ENCODE measurements at places on chromosomes 2 and 18.

DNA sequence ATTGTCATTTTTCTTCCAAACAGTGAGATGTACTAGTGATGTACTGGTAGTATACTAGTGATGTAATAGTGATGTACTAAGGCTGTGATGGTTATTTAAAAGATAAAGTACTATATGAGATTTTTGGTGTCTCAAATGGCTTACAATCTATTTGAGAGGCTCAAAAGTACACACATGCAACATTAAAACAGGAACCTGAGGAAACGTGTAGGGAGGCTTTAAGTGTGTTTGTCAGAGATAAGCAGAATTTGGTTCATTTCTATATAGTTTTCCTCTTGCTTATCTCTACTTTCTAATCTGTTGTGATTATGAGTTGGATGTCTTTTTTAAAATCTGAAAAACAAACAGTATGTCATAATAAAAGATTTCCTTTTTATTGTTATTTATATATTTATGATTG is 100.9 kb upstream of the SERTAD2 start:
- no peak for DNase-seq

DNA sequence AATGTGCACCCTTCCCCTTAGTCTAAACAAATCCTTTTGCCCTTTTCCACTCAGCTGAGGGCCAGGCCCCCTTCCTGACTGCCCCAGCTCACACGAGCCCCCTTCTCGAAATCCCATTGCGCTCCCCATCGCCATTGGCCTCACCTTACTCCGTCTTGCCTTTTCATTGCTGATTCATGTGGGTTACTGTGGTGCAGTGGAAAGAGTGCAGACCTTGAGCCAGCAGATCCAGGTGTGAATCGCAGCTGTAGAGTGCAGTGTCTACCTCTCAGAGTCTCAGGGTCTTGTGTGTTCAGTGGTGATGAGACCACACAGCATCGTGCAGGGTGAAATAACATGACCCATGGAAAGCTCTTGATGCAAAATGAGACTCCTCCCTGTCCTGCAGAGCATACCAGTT is 132.4 kb upstream of the APCDD1 start:
- no peak for DNase-seq

- peak; percentile 75 for DNase-seq
Measured at GRCh38 chr18:74082742-74083556, 64.7 kb downstream of the FBXO15 start.

DNA sequence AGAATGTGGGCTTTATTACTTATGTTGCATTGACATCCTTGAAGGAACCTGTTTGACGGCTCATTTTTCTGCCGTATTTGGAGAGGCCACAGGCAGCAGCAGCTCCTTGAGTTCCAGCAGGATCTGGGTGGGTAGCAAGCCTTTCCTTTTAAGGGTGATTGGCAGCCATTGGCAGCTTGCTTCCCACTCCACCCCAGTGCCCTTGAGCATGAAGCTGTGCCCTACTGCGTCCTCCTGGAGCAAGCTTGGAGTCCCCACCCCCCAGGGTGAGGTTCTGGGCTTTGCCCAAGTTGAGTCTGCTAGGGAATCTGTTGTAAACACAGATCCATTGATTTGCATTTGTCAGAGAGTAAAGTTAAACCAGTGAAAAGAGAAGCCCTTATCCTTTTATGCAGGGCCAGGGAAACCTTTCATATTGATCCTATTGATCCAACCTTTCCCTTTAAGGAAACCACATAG is 9.2 kb downstream of the ONECUT2 start:
- no peak for DNase-seq

DNA sequence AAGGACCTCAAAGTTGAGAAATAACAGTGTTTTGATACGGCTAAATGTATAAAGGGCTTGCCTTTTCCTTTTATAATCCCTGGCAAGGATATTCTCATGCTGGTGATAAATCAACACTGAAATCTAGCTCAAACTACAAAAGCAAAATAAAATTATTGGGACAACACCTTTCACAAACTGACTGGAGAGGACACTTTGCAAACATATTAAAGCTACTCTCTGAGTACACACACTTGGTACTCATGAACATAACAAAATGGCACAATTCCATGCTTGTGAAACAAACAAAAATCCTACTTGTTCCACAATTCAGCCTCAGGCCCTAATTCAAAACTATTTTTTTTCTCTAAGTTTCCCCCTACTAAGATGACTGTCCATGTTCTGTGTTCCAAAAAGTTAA is 305.8 kb downstream of the ETAA1 start:
- DNase-seq = no peak

GRCh38 chr2:36526226-36526625 is 71.7 kb downstream of the FEZ2 start:
- DNase-seq = no peak

DNA sequence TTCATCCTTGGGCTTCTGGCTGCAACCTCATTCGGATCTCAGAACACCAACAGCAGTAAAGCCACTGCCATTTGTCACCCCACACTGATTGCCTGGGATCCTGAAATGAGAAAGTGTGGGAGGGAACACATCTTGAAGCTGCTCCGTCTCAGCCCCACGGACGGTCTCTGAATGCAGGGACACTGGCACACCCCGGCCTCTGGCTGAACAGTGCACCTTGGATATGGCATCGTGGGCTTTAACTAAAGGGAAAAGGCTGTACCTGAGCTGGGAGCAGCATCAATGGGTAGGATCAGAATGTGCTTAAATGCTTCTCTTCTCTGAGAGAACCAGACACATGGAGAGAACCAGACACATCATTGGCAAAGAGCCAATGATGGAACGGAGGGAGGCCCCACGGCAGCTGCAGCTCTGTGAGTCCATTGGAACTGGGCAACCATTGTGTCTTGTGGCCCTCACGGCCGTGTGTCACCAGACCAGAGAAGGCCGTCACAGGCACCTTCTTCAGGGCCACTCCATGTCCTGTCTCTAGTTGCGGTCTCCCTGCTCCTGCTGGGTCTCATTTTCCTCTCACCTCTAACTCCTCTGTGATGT is 193.4 kb upstream of the MYT1L start:
- no peak for DNase-seq

GRCh38 chr18:68874361-68874760 is 76.5 kb downstream of the CCDC102B start:
- DNase-seq = no peak

DNA sequence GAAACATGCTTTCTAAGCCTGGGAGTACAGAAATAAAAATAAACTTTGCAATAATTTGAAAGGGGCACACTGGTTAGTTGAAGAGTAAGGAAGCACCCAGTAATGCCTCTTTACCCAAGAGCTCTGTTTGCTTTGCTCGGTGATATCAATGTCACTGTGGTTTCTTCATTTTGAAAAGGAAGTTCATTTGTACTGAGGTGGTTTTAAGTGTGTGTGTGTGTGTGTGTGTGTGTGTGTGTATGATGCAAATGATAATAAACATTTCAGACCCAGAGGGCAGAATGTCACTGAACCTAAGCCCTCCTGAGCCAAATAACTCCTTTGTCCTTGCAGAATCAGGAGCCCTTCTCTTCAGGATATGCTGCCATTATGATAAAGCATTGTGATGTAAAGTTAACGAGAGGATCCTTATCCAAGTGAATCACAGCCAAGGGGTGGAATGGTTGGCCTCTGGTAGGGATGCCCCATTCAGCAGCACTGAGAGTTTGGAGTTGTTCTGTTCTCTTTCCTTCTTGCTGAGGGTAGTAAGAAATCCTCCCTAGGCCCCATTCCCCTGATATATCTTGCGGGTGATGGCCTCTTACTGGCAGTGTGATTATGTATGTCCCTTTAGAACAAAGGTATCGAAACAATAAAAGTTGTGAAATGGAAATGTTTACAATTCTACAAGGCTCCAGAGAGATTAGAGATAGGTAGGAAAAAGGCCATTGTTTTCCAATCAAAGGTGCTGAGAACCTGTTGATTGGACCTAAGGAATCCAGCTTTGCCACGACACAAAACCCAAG is 7.6 kb downstream of the ITGA6 start:
- no peak for DNase-seq

- DNase-seq = no peak
Measured at GRCh38 chr2:979069-979928, 28.6 kb downstream of the SNTG2 start.

DNA sequence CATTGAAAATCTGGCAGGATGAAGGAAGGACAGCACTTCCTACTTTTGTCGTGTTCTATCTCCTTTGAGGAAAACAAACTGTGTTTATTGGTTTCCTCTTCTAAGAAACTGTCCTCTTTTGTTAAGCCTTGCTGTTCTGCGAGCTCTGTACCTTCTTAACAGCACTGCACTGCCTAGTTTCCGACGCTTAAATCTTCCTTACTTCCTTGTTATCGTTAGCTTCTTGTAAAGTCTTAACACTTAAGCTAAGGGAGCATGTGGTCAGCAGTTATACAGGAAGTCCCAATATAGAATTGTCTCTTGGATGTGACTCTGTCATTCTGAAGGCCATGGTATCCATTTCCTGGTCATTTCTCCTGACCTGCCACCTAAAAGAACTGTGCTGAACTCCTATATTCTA is 552.8 kb upstream of the NRP2 start:
- DNase-seq = no peak

DNA sequence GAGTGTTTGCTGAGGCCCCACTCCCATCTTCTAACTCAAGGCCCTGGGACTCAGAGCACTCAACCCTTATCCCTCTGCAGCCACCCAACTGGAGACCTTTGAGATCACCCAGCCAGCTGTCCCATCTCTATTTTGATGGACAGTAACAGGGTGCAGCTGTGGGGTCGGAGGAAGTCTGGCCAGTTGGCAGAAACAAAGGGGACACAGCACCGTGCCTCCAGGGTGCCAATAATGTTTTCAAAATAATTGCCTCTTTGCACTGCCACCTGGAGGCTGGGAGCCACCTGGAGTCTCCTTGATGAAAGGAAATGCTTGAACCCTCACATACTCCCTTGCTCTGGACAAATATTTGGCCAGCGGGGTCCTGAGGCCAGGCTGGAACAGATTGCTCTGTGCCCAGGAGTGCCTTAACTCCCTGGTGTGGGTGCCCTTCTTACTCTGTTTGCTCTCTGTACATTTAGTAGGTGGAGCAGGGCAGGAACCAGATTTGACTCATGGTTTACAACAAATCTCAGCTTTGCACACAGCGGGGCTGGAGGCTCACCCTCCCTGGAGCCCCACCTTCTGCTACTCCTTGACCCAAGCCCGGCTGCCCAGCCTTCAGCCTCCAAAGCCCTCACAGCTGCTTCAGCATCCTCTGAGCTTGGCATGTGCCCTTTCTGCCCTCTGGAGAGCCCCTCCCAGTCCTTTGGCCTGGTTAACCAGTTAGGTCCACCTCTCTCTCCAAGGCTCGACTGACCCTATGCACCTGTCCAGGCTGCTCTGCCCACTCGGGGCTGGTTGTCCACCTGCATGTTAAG is 17.2 kb downstream of the MAL start:
- DNase-seq = no peak

DNA sequence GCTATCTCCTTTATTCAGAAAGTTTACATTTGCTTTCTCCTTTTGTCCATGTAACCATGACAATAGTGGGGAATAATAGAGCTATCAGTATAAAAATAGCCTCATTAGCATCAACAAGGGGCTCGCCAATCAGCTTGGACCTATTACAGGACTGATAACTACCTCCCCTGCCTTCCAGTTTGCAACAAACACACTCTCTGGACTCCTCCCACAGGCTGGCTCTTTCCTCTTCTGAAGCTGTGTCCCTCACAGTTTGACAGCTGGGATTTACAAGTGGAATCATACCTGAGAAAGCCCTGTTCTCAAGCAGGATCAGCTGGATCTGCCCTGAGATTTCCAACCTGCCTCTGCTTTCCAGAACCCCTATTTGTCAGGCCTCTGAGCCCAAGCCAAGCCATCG is 162.5 kb downstream of the GRB14 start:
- DNase-seq = no peak

DNA sequence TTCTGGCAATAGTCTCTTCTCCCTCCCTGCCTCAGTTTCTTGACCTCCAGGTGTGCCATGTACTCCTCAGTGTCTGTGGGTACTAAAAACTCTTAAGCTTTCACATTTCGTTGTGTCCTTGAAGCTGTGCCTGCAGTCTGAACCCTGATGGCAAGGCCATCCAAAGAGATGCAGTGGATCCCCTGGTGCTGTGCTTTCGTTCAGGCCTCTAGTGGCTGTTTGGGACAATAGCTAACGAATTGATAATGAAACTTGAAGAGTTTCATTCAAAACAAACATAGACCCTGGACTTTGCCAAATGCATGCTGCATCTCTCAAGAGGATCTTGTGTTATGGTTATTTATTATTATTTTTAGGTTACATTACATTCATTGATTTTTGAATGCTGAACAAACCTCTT is 523.1 kb upstream of the FSIP2 start:
- DNase-seq = no peak

DNA sequence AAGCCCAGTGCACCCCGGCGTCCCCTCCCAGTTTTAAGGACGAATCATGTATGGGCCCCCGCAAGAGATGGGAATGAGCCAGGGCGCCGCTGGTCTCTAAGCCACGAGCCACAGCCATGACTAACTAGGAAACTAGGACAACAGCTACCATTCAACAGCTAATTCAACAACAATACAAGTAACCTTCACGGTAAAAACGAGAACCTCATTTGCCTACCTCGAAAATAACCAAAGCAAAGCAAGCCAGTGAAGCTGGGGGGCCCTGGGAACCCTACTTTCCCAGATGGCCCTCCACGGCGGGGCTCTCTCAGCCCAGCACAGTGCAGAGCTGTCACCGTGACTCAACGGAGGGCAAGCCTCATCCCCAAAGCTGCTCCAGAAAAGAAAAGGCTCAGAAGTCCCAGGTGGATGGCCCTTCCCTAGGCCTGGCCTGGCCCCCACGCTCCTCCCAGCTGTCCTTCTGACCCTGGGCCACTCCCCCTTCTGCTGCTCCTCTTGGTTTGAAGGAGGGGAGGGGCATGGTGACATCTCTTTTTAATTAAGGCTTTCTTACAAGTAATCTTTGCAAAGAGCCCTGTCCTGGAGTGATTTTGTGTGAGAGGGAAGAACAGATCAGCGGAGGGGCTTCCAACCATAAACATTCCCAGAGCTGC is 126.3 kb downstream of the HDAC4 start:
- no peak for DNase-seq

- no peak for DNase-seq
Measured at GRCh38 chr2:109364217-109364616, 235.2 kb downstream of the SH3RF3 start.

DNA sequence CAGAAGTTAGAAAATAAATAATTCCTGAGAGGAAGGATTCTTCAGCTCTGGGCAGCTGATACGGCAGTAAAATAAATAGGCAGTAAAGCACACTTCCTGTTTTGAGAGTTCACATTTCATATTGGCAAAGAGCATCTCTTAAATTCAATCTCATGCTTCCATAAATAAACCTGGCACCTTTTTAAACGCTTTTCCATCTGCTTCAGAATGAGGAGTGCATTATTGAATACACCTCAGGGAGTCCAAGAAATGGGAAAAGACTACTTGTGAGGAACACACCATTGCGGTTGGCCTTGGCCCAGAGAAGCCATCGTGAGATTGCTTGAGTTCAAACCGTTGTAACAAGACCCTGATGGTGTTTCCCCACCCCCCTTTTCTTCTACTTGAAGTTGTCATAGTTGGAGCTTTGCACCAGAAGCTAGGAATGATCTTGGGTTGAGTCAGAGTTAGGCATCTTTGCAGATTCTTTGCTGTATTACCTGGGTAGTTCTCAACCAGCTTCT is 123.9 kb downstream of the RDH14 start:
- no peak for DNase-seq

- DNase-seq = no peak
Measured at GRCh38 chr2:224849264-224849663, 133.1 kb upstream of the CCDC195 start.

GRCh38 chr2:108392029-108392428 is 14.3 kb downstream of the SULT1C4 start:
- DNase-seq = no peak

Data from activated CD8-positive, alpha-beta memory T cell treated with anti-CD3 and anti-CD28 coated beads for 24 hours (primary cell).